ENCODE measurements at places on chromosomes 4 and X. TPM values are rescaled to one million over a fixed set of nuclear protein-coding genes. Genes with fewer than 3 reads are reported as not detected.

ARHGAP4 gene
- total RNA-seq, result 36.6 TPM

FAM133A gene
- not detected for total RNA-seq

NR3C2 gene
- 9.6 TPM for total RNA-seq

SLC10A4 gene
- total RNA-seq, result 6.6 TPM

NUDT11 gene
- 1.5 TPM for total RNA-seq

GRCh38 chr4:88742561-88742960 lies 44.9 kb upstream of the NAP1L5 start:
- H3K27ac ChIP-seq, result no peak overlapping the region
- no peaks in the 10 kb centered on the region for H3K27me3 ChIP-seq
- no peak for DNase-seq
- peaks cover 13% of the 10 kb centered on the region for H3K4me1 ChIP-seq
- no peaks in the 10 kb centered on the region for H3K36me3 ChIP-seq
- H3K4me3 ChIP-seq, result no peak overlapping the region

DNA sequence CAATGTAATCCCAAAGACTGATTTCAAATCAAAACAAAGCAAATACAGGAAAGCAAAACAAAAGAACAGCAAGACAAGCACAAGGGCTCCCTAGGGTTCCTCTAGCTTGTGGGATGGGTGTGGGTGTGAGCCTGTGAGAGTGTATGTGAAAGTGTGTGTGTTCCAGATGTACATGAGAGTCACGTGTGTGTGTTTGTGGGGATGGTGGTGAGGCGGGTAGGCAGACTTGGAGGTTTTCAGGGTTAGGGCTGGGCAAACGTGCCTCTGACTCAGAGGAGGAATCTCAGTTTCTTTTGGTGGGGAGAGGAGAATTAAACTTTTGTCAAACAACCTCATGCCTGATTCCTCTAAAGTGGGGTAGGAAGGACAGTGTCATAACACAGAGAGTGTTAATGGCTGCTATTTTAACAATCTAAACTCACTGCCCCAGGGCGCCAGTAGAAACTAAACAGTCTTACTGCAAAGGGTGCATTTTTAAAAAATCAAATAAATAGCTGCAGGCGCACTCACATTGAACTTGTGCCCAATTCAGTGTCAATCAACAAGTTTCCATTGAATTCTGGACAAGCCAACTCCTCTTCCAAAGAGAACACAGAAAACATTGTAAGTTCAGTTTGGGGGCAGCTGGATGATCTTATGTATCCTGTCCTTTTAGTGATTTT lies 51.8 kb downstream of the CHRDL1 start:
- DNase-seq, result no peak
- no peak overlapping the region for H3K27ac ChIP-seq
- H3K4me3 ChIP-seq, result no peak overlapping the region
- no peaks in the 10 kb centered on the region for H3K27me3 ChIP-seq

DNA sequence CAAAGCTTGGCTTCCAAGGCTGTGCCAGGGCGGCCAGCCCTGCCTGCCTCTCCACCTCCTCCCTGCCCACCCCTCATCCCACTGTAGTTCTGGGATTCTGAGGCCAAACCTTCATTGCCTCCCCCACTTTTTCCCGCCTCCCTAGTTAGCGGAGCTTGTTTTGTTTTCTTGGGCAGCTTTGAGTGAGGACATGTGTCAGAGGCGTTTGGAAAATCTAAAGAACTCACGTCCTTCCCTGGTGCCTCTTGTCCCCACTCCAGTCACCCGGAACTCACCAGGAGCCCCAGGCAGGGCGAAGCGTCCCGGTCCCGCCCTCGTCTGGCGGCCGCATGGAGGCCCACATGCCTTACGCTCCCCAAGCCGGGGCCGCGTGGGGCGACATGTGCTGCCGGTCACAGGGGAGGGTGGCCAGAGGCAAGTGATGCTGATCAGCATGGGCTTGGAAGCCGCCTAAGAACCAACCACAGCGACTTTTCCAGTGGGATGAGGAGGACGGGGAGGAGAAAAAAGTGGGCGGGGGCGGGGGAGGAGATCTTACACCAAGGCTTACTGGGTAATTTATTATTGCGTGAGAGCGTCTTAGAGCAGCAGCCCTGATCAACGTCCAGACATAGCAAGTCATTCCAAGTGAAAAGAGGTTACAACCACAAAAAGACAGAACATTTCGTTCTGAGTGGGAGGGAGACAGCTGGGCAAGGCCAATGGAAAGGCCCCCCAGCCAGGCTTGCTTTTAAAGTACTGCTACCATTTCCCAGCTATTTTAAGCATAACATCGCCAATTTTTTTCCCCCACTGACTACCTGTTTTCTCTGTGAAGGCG lies 48.5 kb downstream of the PRPS1 start:
- no peaks in the 10 kb centered on the region for H3K27me3 ChIP-seq
- H3K27ac ChIP-seq, result peak overlapping the region; percentile 88
- peaks cover 53% of the 10 kb centered on the region for H3K4me1 ChIP-seq

GRCh38 chrX:13808865-13809264 lies 8.0 kb downstream of the GPM6B start:
- DNase-seq, result no peak
- no peaks in the 10 kb centered on the region for H3K27me3 ChIP-seq
- no peaks in the 10 kb centered on the region for H3K4me1 ChIP-seq
- no peak overlapping the region for H3K4me3 ChIP-seq

DNA sequence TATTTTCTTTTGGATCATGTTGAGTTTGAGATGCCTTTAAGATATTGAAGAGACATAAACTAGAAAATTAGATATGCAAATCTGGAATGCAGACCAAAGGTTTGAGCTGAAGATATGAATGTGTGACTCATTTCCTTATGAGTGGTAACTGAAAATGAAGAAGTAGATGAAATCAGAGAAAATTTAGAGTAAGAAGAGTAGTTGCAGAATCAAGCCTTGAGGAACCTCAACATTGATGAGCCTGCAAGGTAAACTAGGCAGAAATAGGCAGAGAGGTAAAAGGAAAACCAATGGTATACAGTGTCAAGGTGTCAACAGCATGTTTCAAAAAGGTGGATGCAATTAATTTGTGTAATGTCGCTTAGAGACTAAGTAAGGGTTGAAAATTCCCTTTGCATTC lies 142.8 kb downstream of the MOSPD2 start:
- DNase-seq, result no peak
- no peaks in the 10 kb centered on the region for H3K27me3 ChIP-seq
- no peaks in the 10 kb centered on the region for H3K4me1 ChIP-seq
- H3K36me3 ChIP-seq, result no peaks in the 10 kb centered on the region
- H3K4me3 ChIP-seq, result no peak overlapping the region

DNA sequence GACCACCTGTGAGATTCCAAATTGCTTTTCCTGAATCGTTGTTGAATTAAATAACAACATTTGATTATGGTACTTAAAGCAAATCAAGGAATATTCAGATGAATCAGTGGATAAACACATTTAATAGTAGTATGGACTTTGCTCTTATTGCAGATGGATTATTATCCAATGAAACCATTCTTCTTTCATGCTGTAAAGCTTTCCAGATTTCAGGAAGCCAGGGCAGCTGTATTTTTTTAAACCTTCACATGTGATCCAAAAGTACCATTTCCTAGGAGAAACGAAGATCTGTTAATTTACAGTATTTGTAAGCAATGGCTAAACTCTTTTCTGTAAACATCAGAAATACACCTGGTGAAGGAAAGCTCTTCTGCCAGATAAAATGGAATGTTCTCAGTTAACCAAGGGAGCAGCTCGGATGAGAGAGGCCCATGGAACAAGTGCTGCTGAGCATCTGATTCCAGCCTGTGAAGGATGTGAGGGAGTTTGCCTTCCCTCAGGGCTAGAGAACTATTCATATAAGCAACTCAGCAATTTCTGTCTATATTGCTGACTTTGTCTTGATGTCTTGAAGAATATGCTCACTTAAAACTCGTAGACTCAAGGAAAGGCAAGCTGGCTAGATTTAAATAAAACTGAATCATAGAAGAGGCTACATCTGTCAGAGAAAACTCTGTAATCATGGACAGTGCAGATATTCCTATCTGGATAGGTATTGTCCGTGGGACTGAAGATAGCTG lies 94.4 kb upstream of the LIMCH1 start:
- H3K27ac ChIP-seq, result no peak overlapping the region
- no peak for DNase-seq
- H3K4me1 ChIP-seq, result peaks cover 2% of the 10 kb centered on the region
- H3K36me3 ChIP-seq, result no peaks in the 10 kb centered on the region

DNA sequence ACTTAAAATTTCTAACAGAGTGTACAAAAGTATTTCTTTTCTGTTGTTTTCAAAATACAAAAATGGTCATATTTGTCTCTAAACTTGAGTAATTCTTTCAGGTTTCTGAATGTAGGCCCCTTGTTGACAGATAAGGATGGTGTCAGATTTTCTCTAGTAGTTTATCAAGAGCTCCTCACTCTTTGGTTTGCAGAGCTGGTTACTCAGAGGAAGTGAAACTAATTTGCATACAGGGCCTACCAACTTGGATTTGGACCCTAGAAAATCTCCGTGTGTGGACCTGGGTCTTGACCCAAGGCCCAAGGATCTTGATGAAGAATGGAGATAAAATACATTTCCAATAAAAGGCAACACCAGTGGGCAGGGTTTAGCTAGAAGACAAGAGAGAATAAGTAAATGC lies 433 bp upstream of the ADH6 start:
- DNase-seq, result no peak
- H3K4me1 ChIP-seq, result no peaks in the 10 kb centered on the region
- no peaks in the 10 kb centered on the region for H3K36me3 ChIP-seq
- H3K27ac ChIP-seq, result no peak overlapping the region

DNA sequence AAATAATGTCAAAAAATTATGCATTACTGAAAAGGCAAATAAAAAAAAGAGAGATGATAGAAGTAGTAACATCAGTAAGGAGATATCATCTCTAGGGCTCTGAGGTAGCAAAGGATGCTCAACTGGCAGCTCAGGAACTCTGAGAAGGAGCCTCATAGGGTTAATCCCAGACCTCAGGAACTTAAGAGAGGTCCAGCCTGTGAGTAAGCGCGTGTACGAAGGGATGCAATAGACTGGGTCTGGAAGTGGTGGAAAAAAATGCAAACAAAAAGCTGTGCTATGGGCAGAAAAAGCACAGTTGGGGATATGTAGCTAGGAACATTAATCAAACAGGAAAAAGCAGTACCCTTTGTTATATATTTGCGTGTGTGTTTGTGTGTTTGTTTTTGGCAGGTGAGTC lies 282.0 kb downstream of the GALNTL6 start:
- H3K36me3 ChIP-seq, result no peaks in the 10 kb centered on the region
- no peak for DNase-seq
- H3K27me3 ChIP-seq, result no peaks in the 10 kb centered on the region
- no peaks in the 10 kb centered on the region for H3K4me1 ChIP-seq
- no peak overlapping the region for H3K4me3 ChIP-seq
- H3K27ac ChIP-seq, result no peak overlapping the region

DNA sequence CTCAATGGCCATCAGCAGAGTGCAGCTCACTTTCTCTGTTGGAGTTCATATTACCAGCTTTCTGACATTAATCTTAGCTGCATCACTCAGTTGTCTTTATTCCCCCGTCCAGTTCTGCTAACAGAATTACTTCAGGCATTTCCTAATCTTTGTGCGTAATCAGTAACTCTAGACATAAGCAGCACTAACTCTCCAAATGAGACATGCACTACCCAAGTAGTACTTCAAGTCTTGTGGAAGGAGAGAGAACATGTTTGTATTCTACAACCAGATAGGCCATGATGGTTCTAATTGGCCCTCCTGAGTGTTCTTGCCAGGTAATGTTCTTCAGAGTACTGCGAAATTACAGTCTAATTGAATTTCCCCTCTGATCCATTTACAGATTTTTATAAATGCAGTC lies 448.5 kb upstream of the RPS6KA3 start:
- DNase-seq, result no peak
- no peak overlapping the region for H3K4me3 ChIP-seq
- H3K27me3 ChIP-seq, result no peaks in the 10 kb centered on the region

- H3K27ac ChIP-seq, result no peak overlapping the region
- H3K4me3 ChIP-seq, result no peak overlapping the region
- no peaks in the 10 kb centered on the region for H3K36me3 ChIP-seq
- no peaks in the 10 kb centered on the region for H3K4me1 ChIP-seq
- DNase-seq, result no peak
- H3K27me3 ChIP-seq, result no peaks in the 10 kb centered on the region
Measured at GRCh38 chrX:149720021-149720689, 8.3 kb downstream of the MAGEA11 start.

DNA sequence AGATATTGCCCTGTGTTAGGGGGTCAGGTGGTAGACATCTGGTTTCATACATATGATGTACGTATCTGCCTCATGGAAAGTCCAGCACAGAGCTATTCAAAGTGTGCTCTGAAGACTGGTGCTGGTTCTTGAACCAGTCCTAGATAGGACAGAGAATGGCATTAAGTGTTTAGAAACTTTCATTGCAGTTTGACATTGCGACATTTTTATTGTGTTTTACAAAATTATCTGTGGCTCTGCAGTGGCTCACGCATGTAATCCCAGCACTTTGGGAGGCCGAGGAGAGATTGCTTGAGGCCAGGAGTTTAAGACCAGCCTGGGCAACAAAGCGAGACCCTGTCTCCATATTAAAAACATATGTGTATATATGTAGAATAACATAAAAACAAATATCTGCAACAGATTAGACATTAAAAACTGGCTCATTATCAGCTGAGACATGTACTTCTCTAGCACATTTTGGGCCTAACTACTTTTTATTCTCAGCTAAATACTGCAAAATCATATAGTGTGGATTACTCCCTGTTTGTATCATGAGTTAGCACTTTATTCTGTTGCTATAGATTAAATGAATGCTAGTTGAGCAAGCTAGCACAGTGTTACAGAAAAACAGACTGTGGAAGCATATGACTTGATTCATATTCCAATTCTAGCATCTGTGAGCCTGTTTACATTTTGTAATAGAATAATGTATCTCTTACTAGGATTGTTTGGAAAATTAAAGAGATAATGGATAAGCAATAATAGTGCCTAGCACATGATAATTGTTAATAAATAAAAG lies 57.1 kb downstream of the USP9X start:
- H3K4me1 ChIP-seq, result no peaks in the 10 kb centered on the region
- H3K27ac ChIP-seq, result no peak overlapping the region
- no peak overlapping the region for H3K4me3 ChIP-seq
- H3K36me3 ChIP-seq, result no peaks in the 10 kb centered on the region
- H3K27me3 ChIP-seq, result no peaks in the 10 kb centered on the region
- DNase-seq, result no peak

DNA sequence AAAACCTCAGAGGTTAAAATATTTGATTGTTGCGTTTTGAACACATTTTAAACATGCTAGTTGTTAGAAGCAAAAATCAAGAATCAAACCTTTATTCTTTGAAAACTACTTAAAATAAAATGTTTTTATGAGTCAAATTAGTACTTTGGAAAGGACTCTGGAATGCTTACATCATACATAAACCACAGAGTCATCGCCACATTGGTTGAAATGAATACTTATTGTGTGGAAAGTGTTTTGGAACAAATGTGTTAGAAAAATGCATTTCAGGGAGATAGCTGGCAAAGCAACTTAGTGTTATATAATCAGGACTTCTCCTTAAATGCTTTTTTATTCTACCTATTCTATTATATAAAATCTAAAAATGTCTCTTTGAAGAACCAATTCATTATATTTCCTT lies 49.4 kb upstream of the CAMK2D start:
- no peaks in the 10 kb centered on the region for H3K4me1 ChIP-seq
- H3K27ac ChIP-seq, result no peak overlapping the region
- DNase-seq, result no peak

Data from vagina (tissue), 2 donors.